Endodermal cell (in vitro differentiated cells): ENCODE measurements at places on chromosomes 7 and 10. TPM values are rescaled to one million over a fixed set of nuclear protein-coding genes. Genes with fewer than 3 reads are reported as not detected.

TEX47 gene
- total RNA-seq = not detected in 3 replicates

DNA sequence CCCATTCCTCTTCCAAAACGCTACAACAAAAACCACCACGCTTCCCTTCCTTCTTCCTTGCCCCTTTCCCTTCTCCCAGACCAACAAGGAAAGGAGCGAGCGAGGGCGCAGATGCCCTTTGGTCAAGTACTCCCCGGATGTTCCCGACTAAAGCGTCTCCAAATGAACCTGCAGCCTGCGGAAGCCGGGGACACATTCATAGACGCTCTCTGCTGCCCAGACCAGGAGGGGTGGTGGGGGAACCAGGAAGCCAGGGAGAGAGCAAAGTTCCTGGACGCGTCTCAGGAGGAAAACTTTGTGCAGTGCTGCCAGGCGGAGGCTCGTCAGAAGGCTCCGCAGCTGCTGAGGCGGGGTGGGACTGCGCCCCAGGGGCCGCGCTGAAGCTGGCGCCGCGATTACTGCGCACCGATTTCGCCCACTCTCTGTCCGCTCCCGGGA lies 754 bp downstream of the SEMA3D start:
- DNase-seq = peak; percentile 82

GRCh38 chr10:78913219-78914059 lies 155.3 kb upstream of the ZMIZ1 start:
- no peak for DNase-seq

DNA sequence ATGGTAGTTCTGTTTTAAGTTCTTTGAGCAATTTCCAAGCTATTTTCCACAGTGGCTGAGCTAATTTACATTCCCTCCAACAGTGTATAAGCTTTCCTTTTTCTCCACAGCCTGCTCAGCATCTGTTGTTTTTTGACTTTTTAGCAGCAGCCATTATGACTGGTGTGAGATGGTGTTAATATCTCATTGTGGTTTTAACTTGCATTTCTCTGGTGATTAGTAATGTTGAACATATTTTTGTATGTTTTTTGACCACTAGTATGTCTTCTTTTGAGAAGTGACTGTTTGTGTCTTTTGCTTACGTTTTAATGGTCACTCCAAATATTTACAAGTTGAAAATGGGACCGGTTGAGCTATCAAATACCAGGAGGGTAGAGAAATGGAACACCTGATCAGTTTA lies 20.4 kb downstream of the GNG11 start:
- no peak for DNase-seq

- no peak for DNase-seq
These were observed at the start of gene NACAD for GRCh38 chr7:45088821-45089340. Gene NACAD (minus strand): TSS chr7:45088969. CDS start chr7:45088894, 75 bp downstream.
